ENCODE measurements at places on chromosomes 4 and X. TPM values are rescaled to one million over a fixed set of nuclear protein-coding genes. Genes with fewer than 3 reads are reported as not detected.

JADE3 gene
- 5.8 TPM for total RNA-seq

FGFBP2 gene
- 0.88 TPM for total RNA-seq

UGT2B11 gene
- not detected for total RNA-seq

GC gene
- total RNA-seq = not detected

REELD1 gene
- total RNA-seq = 0.25 TPM

CT45A1 gene
- total RNA-seq = not detected

LDB2 gene
- 9.5 TPM for total RNA-seq

KIT gene
- total RNA-seq = 3.6 TPM

DNA sequence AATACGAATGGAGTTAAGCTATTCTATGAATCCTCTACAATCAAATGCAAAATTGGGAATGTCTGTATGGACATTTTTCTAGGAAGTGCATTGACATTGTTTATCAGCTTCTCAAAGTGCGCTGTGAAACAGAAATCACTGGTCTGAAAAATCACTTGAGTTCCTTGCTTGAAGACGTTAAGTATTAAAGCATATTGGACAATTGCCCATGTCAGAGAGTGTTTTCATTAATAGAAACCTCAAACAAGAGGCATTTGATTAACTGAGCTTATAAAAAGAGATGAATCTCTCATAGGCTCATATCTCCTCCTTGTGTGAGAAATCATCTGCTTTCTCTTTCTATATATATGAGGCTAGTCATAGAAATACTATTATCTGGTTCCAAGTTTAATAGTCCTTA, 692.1 kb upstream of the POU3F4 start:
- no peak for DNase-seq

GRCh38 chr4:83552083-83552482, 16.2 kb downstream of the GPAT3 start:
- DNase-seq = no peak

GRCh38 chr4:22959483-22959882, 266.7 kb downstream of the GBA3 start:
- no peak for DNase-seq

GRCh38 chr4:83212041-83212851, 72.4 kb downstream of the COQ2 start:
- DNase-seq = no peak

GRCh38 chr4:35912174-35912573, 332.1 kb downstream of the ARAP2 start:
- no peak for DNase-seq

DNA sequence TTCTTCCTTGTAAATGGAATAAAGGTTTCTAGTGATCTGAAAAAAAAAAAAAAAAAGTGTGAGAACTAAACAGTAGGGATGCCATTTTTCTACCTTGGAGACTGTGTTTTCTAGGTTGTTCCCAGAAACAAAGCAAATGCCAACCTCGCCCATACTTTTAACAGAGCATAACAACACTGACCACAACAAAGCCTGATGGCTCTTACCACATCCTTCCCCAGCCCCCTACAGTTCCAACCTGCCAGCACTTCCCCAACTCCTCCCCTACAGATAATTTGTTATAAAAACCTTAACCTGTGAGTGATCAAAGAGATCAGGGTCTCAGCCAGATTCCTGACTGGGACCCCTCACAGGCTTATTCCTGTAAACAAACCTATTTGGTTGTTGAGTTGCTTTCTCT, 940.0 kb downstream of the SH3BGRL start:
- no peak for DNase-seq

DNA sequence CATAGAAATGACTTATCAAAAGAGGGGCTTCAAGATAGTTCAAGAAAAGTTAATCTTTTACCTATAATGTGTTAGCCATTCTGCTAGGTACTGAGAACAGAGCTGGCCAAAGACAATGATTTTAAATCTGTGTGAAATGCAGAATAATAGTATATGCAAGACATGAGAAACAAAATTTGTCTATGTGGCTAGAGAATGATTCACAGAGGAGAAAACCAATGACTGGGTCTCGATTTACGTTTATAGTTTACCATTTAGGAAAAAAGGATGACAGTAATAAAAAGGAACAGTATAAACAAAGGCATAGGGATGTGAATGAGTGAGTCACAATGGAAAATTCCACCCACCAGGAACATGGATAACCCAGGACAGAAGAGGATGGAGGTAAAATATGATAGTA, 31.9 kb downstream of the NPFFR2 start:
- no peak for DNase-seq

DNA sequence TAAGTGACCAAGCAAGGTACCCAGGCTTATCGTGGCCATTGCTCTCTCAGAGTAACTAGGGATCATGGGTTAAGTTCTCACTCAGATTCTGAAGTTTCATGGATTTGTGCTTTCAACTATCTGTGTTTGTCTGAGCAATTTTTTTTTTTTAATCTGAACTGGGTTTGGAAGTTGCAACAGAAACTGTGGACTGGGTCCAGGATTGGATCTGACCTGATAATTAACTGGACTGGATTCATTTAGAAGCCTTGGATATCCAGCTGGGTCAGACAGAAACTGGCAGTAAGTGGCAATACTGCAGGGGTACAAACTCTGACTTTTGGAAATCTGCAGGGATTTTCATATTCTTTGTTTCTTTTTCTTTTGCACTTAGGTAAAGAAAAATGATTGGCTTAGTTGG, 38.7 kb upstream of the FGF2 start:
- no peak for DNase-seq

GRCh38 chr4:138588501-138588900, 346.4 kb upstream of the SLC7A11 start:
- no peak for DNase-seq

GRCh38 chrX:13520936-13521335, 48.5 kb upstream of the EGFL6 start:
- no peak for DNase-seq

- no peak for DNase-seq
Measured at GRCh38 chr4:28176942-28177341, 1316.3 kb downstream of the STIM2 start.

DNA sequence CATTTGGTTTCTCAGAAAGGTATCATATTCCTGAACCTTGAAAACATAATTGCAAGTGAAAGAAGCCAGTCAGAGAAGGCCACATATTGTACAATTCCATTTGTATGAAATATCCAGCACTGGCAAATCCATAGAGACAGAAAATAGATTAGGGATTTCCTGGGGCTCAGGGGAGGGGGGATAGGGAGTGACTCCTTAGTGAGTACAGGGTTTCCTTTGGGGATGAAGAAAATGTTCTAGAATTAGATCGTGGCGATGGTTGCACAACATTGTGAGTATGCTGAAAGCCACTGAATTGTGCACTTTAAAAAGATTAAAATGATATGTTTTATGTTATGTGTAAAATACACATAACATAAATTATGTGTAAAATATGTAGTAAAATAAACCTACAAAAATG, 10.3 kb downstream of the XPNPEP2 start:
- DNase-seq = no peak

DNA sequence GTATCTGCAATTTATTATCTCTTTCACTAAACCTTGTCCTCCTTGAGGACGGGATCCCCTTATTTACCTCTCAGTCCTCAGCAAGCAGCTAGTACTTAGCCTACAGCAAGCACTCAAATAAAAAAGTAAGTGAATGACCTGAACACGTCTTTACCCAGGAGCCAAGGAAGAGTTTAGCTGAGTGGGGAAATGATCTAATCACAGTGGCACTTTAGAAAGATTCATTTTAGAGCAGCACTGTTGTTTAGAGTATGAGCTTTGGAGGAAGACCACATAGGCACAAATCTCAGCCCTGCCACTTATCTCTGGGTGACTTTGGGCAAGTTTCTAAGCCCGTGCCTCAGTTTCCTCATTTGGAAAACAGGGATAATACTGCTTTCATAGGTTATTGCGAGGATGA, 2.7 kb downstream of the FAM120C start:
- no peak for DNase-seq

DNA sequence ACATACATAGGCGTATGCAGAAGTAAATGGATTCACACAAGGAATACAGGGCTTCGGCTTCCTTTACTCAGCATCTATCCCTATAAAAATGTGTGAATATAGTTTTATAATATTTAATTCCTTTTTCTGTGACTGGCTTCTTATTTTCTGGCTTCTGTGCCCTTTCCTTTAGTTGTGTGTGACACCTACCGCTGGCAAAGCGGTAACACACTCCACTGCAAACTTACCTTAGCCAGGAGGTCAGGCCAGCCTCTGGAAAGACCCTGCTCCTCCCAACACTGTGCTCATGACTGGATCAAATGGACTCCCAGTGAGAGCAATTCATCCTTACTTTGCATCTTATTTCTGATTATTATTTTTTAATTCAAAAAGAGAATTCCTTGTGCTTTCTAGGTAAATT, 244.2 kb downstream of the ANK2 start:
- DNase-seq = no peak

DNA sequence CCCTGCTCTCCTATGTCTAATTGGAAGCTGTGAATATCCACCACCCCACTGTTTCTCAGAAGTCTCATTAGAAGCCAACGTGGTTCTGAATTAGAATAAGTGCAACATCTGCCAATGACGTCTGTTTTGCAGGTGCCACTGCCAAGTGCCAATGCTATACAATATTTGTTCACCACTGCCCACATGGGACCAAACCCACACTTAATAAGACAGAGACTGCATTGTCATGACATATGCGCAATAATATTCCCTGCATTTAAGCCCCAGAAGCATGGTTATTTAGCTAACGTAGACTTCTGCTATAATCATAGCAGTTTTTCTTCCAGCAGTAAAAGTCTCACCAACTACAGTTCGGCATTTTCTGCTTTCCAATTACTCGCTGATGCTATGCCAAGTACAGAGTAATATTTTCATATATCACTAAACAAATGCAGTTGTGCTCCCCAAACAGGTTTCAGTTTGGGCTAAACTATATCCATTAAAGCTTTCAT, 262.5 kb upstream of the PCDH18 start:
- no peak for DNase-seq

- DNase-seq = no peak
Measured at GRCh38 chrX:637660-638481, 7.3 kb downstream of the SHOX start.

GRCh38 chr4:18051281-18051680, 29.7 kb upstream of the LCORL start:
- DNase-seq = no peak

GRCh38 chr4:170037481-170037880, 11.3 kb upstream of the MFAP3L start:
- no peak for DNase-seq

- DNase-seq = no peak
Measured at GRCh38 chrX:68534691-68535090, 35.8 kb downstream of the YIPF6 start.

DNA sequence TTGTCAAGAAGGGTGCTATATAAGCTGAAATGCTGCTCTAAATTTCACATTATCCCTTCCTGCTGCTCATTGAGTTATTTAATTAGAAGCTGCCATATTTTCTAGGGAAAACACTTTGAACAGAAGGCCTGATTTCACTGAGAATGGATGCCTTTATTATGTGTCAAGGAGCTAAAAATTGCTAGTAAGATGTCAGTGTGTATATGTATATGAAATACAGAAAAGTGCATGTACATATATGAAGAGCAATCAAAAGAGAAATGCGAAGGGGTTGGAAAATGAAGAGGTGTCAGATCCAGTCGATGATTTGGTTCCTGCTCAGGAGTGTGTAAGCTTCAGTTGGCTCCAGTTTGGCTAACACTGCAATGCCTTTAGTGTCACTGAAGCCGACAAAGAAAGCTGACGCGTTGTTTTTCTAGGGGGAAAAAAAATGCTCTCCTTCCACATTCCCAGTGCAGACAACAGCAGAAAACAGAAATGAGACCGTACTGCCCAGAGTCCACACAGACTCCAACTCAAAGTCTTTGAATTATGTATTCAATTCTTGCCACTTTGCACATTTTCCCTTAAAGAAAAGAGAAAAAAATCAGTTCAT, 154.2 kb downstream of the NHS start:
- no peak for DNase-seq

DNA sequence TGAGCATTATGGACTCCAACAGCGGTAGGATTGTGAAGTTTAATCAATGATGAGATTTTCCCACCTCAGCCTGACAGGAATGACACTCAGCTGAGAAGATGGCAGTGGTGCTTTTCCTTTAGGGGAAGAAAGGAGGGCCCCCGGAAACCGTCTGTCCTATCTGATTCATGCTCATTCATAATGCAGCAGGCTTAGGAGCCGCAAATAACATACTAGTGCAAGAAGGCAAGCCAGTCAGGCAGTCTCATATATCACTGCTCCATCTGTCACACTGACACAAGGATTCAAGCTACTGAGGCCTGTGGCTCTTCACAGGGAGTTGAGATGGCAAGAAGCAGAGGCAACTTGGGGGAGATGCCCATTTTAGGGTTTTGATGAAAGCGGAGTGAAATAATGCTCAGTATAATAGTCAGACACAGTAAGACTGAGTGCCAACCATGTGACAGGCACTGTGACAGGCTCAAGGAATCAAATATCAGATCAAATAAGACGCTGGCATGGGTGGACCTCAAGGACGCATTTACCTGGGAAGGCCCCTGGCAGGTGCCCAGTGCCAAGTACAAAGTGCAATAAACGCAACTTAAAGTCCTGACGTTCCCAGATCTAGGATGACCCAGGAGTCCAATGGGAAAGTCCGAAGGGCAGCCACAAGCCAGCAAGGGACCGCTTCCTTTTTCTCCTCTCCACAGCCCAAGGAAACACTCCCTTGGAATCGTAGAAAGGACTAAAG, 63.4 kb downstream of the FHDC1 start:
- no peak for DNase-seq

GRCh38 chrX:123581586-123581985, 151.3 kb downstream of the THOC2 start:
- DNase-seq = no peak

DNA sequence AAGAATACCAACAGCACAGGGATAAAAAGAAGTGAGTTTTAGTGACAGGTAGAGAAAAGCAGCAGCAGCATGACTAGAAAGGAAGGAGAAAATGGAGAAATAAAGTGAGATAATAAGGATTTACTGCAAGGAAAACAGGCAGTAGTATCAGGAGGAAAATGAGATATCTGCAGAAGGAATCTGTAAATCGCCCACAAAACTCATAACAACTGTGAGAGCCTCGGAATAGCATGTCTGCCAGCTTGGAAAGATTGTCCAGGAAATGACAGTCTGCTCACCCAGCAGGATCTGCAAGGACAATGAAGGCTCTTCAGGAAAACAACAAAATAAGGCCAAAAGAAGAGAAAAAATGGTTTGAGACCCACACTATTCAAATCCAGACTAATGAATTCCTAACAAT, 47.4 kb downstream of the CXXC4 start:
- no peak for DNase-seq

GRCh38 chr4:35520059-35520458, 724.3 kb downstream of the ARAP2 start:
- DNase-seq = no peak

GRCh38 chr4:41878170-41878969, 56.9 kb upstream of the TMEM33 start:
- no peak for DNase-seq
